ENCODE measurements at places on chromosomes 16 and 17.

DNA sequence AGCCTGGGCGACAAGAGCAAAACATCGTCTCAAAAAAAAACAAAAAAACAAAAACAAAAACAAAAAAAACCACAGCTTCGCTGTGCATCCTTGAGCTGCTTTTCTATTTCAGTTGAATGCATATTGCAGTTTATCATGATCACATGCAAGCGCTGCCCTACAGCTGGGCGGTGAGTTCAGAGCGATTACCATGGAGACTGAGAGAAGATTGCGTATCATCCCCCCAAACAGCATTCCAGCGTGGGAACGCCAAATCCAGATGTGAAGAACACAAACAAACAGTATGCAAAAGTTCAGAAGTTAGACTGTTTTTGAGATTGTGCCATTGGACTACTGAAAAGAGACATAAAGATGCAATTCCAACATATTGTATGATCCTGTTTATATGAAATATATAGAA, 15.1 kb upstream of the SLC52A1 start:
- no peak for DNase-seq

- peak; percentile 47 for DNase-seq
Measured at GRCh38 chr17:64174686-64175456, 44.9 kb upstream of the ERN1 start.

DNA sequence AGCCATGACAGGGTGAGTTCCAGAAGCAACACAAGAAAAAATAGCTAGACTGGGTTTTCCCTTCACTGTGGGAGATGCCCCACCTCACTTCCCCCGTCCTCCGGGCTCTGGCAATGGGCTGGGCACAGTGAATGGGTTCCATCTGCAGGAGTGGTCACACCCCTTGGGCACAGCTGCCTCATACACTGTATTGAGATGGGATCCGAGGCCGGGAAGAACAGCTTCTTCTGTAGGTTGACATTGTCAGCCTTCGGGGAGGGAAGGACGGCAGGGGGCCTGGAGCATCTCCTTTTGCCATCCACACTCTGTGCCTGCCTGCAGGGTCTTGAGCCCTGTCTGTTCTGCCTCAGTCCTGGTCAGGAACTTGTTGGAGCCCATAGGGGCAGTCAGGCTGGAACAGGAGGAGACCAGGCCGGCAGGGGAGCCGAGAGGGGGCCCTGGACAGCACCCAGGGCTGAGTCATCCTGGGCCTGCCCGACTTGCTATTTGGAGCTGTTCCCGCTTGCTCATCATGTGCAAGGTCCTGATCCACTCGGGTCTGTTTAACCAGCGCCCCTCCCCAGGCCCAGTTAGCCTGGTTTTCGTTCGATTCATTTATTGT, 286.7 kb downstream of the SEC14L1 start:
- DNase-seq = no peak

- no peak for DNase-seq
Measured at GRCh38 chr17:54085934-54086333, 263.2 kb downstream of the KIF2B start.

GRCh38 chr17:60542071-60542470, 16.0 kb upstream of the APPBP2 start:
- DNase-seq = no peak

DNA sequence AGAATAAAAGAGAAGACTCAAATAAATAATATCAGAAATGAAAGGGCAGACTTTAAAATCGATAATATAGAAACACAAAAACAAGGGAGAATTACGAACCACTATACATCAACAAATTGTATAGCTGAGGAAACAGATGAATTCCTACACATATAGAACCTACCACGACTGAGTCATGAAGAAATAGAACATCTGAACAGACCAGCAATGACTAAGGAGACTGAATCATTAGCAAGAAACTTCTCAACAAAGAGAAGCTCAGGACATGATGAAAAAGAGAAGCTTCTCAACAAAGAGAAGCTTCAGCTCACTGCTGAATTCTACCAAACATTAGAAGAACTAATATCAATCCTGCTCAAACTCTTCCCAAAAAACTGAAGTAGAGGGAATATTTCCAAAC, 255.9 kb downstream of the CEP112 start:
- no peak for DNase-seq

- DNase-seq = no peak
Measured at GRCh38 chr17:64572682-64573154, 65.9 kb downstream of the CEP95 start.

- DNase-seq = no peak
Measured at GRCh38 chr16:71618429-71618828, 7.6 kb upstream of the MARVELD3 start.

DNA sequence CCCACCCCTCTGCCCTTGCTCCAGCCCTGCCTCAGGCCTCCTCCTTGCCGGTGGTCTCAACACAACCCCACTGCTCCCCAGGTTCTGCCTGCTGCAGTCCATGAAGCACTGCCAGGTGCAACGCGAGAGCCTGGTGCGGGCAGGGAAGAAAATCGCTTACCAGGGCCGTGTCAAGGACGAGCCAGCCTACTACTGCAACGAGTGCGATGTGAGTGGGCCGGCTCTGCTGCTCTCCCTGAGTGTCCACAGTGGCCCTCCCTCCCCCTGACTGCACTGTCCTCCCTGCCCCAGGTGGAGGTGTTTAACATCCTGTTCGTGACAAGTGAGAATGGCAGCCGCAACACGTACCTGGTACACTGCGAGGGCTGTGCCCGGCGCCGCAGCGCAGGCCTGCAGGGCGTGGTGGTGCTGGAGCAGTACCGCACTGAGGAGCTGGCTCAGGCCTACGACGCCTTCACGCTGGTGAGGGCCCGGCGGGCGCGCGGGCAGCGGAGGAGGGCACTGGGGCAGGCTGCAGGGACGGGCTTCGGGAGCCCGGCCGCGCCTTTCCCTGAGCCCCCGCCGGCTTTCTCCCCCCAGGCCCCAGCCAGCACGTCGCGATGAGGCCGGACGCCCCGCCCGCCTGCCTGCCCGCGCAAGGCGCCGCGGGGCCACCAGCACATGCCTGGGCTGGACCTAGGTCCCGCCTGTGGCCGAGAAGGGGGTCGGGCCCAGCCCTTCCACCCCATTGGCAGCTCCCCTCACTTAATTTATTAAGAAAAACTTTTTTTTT, 1.8 kb upstream of the TMEM88 start:
- no peak for DNase-seq

DNA sequence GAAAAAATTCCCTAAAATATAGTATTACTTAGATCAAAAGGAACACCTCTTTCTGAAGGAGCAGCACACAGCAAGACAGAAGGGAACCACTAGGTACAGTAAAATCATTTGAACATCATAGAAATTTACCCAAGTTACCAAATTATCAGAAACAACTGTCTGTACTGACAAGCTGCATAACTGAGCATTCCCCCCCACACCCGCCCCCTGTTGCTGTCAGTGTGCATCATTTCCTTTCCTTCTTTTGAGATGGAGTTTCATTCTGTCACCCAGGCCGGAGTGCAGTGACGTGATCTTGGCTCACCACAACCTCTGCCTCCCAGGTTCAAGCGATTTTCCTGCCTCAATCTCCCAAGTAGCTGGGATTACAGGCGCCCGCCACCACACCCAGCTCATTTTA, 120.7 kb downstream of the TRIM37 start:
- no peak for DNase-seq

GRCh38 chr17:2452216-2452750, 51.4 kb upstream of the MNT start:
- DNase-seq = no peak

- DNase-seq = peak; percentile 67
Measured at GRCh38 chr17:70144260-70144846, 25.0 kb upstream of the KCNJ2 start.

GRCh38 chr16:65739518-65739917, 617.7 kb upstream of the CDH11 start:
- no peak for DNase-seq

DNA sequence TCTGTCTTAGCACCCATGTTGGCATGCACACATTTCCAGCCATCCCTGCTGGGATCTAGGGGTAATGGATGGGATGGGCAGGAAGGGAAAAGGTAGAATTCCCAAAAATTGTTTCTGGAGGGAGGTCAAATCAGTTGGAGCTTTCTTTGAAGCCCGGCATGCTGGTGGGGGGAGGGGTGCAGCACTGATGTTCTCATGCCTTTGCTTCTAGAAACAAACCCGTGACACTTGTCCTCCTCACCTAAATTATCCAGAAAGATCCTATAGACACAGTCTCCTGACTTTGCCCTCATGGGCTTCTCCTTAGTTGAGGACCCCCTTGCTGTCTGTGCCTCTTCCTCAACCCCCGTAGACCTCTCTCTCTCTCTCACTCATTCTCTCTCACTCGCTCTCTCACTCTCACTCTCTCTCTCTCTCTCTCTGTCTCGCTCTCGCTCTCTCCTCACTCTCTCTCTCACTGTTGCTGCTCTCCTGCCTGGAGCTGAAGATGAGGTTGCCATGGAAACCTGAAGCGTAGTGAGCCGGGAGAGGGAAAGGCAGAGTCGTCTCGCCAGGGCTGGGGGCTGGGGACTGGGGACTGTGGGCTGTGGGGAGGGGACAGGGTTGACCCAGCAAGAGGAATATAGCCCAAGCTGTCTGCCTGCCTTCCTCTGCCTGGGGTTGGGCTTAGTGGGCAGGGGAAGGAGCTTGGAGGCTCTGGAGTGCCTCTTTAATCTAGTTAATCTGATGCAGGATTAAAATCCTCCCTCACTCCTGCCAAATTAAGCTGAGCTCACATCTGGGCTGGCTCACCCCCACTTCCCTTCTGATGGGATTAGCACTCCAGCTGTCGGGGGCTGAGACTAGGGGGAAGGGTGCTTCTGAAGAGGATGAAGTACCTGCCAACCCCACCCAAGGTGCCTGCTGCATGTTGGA, 16.1 kb downstream of the LASP1 start:
- peak; percentile 50 for DNase-seq

GRCh38 chr17:65346166-65346565, 209.0 kb downstream of the RGS9 start:
- DNase-seq = no peak

DNA sequence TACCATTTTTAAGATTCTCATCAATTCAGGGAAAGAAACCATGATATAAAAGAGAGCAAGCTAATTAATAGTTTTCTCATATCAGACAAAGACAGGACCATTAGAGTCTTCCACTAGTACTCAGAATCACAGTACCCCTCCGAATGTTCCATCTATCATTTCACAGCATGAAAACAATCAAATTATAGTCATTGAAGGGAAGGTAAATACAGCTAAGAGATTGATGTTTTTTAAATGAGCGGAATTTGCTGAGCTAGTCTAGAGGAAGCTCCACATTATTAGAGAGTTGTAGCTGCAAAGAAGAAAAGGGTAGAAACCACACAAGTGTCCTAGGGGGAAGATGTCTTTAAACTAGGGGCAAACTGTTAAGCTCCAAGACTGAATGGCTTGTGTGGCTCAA, 808.9 kb downstream of the CDH11 start:
- no peak for DNase-seq

DNA sequence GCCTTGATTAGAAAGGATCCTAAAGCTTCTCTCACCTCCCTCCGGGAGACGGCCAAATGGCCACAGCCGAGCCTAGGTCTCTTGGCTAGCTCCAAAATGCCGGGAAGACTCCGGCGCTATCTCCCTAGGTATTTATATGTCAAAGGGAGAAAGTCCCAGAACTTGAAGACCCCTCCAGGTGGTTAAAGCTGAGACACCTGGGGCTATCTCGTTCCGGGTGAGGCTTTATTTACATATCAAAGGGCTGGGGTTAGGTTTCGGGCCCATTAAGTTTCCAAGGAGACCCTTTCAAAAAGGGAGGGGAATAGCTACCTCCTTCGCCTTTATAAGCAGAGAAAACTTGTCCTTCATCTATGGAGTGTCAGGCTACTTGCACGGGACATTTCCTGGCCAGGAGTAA, 70.9 kb upstream of the KIFC3 start:
- DNase-seq = no peak

GRCh38 chr16:12575288-12575687, 228.4 kb downstream of the CPPED1 start:
- DNase-seq = no peak

DNA sequence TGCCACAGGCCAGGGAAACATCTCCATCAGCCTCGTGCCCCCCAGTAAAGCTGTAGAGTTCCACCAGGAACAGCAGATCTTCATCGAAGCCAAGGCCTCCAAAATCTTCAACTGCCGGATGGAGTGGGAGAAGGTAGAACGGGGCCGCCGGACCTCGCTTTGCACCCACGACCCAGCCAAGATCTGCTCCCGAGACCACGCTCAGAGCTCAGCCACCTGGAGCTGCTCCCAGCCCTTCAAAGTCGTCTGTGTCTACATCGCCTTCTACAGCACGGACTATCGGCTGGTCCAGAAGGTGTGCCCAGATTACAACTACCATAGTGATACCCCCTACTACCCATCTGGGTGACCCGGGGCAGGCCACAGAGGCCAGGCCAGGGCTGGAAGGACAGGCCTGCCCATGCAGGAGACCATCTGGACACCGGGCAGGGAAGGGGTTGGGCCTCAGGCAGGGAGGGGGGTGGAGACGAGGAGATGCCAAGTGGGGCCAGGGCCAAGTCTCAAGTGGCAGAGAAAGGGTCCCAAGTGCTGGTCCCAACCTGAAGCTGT, 3.4 kb downstream of the NXPH3 start:
- DNase-seq = no peak

GRCh38 chr17:71502443-71502842, 618.4 kb upstream of the SOX9 start:
- DNase-seq = no peak

DNA sequence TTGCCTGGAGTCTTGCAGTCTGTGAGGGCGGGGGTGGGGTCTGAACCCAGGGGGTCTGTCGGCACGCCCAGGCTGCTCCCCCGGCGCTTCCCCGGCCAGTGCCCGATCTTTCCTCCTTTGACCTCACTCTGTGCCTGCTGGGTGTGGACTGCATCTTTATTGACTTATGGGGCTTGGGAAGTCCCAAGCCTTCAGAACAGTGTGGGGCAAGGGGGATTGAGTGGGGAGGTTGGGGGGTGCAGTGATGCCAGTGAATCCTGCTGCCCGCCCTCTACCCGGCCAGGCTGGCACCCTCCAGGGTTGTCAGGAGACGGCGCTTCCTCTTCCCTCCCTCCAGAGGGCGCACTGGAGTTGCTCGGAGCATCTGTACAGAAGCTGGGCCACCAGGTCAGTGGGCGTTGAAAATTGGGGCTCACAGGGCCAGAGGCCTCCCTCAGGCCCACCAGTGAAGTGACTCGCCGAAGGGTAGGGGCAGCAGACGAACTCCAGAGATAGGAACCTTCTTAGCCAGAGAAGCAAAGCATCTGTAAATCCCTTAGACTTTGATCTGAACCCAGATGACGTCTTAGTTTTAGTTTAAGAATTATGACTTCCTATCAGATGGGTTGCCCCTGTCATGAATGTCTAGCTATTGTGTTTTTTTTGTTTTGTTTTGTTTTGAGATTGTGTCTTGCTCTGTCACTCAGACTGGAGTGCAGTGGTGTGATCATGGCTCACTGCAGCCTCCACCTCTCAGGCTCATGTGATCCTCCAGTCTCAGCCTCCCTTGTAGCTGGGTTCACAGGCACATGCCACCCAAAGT, 184.8 kb upstream of the CIBAR2 start:
- DNase-seq = peak; percentile 15

DNA sequence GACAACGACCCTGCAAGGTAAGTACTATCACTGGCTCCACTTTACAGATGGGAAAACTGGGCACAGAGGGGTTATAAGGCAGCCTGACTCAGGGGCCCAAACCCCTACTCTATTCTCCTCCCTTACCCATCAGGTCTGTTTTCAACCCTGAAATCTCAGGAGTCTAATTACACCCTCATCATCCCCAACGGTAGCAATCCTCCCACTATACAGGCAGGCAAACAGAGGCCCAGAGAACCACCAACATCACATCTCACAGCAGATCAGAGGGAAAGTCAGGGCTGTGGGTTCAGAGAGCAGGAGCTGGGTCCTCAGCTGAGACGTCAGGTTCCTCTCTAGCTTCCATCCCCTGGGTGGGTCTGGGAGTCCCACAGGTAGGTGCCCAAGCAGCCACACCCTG, 16.5 kb downstream of the JUP start:
- DNase-seq = no peak

- DNase-seq = no peak
Measured at GRCh38 chr17:76011951-76012350, 11.3 kb downstream of the CDK3 start.

Data from hippocampal formation (tissue), 2 donors.